ENCODE measurements at places on chromosomes 16 and 17. TPM values are rescaled to one million over a fixed set of nuclear protein-coding genes. Genes with fewer than 3 reads are reported as not detected.

The CTRB2 gene
- not detected for total RNA-seq

The KRTAP3-2 gene
- total RNA-seq, result not detected

The ZFP3 gene
- 3.1 TPM for total RNA-seq

The PAFAH1B1 gene
- total RNA-seq, result 104 TPM

The MT1E gene
- total RNA-seq, result 52.9 TPM

The ALOX12B gene
- not detected for total RNA-seq

Data from placental epithelial cell (primary cell).